ENCODE measurements at places on chromosomes 5 and 9.

DNA sequence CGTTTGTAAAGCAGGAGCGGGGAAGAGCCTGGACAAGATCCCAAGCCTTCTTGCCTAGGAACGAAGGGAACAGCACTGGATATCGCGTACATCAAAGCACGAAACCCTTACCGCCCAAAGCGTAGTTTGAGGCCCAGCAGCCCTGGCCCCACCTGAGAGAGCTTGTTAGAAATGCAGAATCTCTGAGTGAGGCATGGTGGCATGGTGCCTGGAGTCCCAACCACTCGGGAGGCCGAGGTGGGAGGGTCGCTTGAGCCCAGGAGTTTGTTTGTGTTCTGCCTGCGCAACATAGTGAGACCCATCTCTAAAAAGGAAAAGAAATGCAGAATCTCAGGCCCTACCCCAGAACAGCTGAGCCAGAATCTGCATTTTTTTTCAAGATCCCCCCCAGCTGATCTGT is 90.6 kb downstream of the AMBP start:
- no peak for DNase-seq

- no peak for DNase-seq
Measured at GRCh38 chr9:113794721-113795120, 81.4 kb upstream of the ZNF618 start.

DNA sequence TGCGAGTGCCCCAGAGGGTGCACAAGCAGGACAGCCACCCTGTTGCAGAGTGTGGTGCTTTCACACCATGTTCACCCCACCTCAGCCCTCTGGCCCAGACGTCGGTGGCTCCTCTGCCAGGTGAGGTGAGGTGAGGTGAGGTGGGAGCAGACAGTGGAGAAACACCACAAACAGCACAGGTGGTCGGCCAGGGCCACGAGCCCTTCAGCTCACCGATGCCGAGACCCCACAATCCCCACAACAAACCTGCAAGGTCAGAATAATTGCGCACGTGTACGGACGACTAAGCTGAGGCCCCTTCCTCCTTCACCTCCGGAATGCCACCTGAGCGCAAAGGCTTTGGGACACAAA is 10.5 kb downstream of the BRD3 start:
- no peak for DNase-seq

DNA sequence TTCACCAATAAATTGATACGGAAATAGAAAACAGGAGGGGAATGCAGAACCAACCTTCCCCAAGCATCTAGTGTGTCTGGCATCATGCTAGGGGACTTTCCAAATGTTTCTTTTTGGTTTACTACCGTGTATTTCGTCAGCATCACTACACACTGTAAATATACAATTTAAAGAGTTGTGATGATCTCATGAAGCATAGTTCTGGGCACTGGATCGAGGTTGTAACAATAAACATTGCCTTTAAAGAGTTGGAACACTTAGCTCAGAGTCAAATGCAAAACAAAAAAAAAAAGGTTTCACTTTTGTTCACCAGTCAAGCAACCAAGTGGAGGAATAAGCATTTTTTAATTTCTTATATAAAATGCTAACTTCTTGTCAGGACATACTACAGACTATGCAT is 2.9 kb upstream of the SCAI start:
- DNase-seq: no peak

- no peak for DNase-seq
Measured at GRCh38 chr5:105739732-105740131, 1931.0 kb downstream of the EFNA5 start.
